ENCODE measurements at places on chromosomes 11 and 22. TPM values are rescaled to one million over a fixed set of nuclear protein-coding genes. Genes with fewer than 3 reads are reported as not detected.
A peak's percentile ranks its signal among the peaks of the same experiment; 100 is the strongest.

The SLN gene
- 31.6 TPM for polyA plus RNA-seq

The SMTNL1 gene
- polyA plus RNA-seq: 2.0 TPM

The OR52N4 gene
- polyA plus RNA-seq: 0.44 TPM

DNA sequence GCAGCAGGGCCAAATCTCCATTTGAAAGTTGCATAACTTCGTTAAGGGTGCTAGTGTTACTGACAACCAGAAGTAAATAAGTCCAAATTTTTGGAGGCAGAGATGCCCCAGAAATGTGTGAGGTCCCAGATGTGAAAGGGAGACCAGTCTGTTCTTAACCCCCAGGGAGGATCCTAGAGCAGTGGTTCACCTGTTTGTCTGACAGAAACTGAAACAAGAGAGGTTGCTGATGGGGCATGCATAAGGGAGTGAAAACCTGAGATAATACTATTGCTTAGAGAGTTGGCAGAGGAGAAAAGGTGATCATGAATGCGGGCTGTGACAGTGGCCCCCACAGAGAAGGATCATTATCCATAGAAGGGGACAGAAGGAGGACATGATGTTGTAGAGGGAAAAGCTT lies 3.8 kb downstream of the CBLIF start:
- no peaks in the 10 kb centered on the region for H3K27me3 ChIP-seq
- no peak for DNase-seq
- H3K4me1 ChIP-seq: no peaks in the 10 kb centered on the region
- H3K4me3 ChIP-seq: no peak overlapping the region
- no peaks in the 10 kb centered on the region for H3K36me3 ChIP-seq
- H3K27ac ChIP-seq: no peak overlapping the region

DNA sequence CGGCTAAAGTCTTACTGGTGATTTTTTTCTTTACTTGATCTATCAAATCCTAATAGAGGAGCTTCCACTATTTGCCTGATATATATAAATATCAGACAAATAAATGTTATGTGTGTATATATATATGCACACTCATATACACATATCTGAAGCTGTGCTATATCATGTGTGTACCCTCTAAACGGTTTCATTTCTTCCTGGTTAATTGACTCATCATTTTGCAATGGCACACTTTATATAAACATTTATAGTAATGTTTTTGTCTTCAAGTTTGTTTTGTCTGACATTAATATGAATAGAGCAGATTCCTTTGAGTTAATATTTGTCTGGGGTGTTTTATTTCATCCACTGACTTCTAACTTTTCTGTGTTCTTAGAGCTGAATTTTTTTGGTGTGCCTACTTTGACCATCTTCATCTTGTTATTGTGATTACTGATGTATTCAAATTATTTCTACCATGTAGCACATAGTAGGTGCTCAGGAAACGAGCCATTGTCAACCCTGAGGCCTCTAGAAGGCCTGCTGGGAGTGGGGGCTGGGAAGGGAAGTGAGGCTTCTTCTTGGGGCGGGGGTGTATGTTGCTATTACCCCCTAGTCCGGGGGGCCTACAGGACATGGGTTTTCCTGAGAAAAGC lies 82.6 kb downstream of the LRRC32 start:
- no peaks in the 10 kb centered on the region for H3K4me1 ChIP-seq
- H3K27ac ChIP-seq: no peak overlapping the region
- no peaks in the 10 kb centered on the region for H3K27me3 ChIP-seq
- no peak overlapping the region for H3K4me3 ChIP-seq
- H3K36me3 ChIP-seq: no peaks in the 10 kb centered on the region
- no peak for DNase-seq

- H3K27ac ChIP-seq: no peak overlapping the region
- H3K36me3 ChIP-seq: no peaks in the 10 kb centered on the region
- H3K4me3 ChIP-seq: no peak overlapping the region
- no peak for DNase-seq
- H3K27me3 ChIP-seq: no peaks in the 10 kb centered on the region
Observed at GRCh38 chr11:69594481-69594880, 46.5 kb upstream of the CCND1 start.

DNA sequence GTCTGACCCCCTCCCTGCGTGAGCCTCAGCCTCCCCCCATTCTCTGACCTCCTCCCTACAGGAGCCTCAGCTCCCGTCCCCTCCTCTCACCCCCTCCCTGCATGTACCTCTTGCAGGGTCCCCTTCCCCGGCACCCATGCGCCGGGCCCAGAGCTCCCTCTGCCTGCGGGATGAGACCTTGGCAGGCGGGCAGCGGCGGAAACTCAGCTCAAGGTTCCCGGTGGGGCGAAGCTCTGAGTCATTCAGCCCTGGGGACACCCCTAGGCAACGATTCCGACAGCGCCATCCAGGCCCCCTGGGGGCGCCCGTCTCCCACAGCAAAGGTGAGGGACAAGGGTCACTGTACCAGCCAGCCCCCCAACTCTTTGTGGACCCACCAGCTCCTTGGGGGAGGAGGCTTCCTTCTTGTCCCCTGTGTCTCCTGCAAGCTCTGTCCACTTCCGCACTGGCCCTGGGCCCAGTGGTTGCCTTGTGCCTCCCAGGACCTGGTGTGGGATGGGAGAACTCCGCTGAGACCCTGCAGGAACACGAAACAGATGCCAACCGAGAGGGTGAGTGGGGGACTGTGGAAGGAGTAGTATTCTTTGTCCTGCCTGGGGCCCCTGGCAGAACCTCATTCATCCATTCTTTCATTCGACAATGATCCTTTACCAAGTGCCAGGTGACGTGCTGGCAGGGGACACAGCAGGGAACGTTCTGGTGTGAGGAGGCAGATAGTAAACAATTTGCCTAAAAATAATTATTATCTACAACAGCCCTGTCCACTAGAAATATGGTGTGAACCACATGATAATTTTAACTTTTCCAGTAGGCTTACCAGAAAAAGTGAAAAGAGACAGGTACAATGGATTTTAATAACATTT lies 3.7 kb upstream of the RPS6KA4 start:
- no peaks in the 10 kb centered on the region for H3K36me3 ChIP-seq
- DNase-seq: peak; percentile 80
- peaks cover 38% of the 10 kb centered on the region for H3K4me1 ChIP-seq
- no peaks in the 10 kb centered on the region for H3K27me3 ChIP-seq
- H3K27ac ChIP-seq: peak overlapping the region; percentile 55

GRCh38 chr11:12200991-12201985 lies 90.9 kb downstream of the MICAL2 start:
- H3K4me3 ChIP-seq: no peak overlapping the region
